GM23338 (cell line): ENCODE measurements at places on chromosomes 6 and 20. TPM values are rescaled to one million over a fixed set of nuclear protein-coding genes. Genes with fewer than 3 reads are reported as not detected.

- peaks cover 17% of the 10 kb centered on the region for H3K4me1 ChIP-seq
- peaks cover 36% of the 10 kb centered on the region for H3K27me3 ChIP-seq
- DNase-seq: no peak
- H3K27ac ChIP-seq: no peak overlapping the region
- H3K4me3 ChIP-seq: peak overlapping the region; percentile 56; the same call in 1 of the 2 replicates
- no peaks in the 10 kb centered on the region for H3K36me3 ChIP-seq
Measured at GRCh38 chr20:63497138-63497945, 1.5 kb downstream of the EEF1A2 start.

GRCh38 chr6:72936766-72937559, 288.3 kb downstream of the KHDC1L start:
- no peak for DNase-seq
- H3K27ac ChIP-seq: no peak overlapping the region
- no peaks in the 10 kb centered on the region for H3K27me3 ChIP-seq

GRCh38 chr20:5862703-5863039, 87.7 kb downstream of the TRMT6 start:
- no peaks in the 10 kb centered on the region for H3K27me3 ChIP-seq
- H3K27ac ChIP-seq: no peak overlapping the region
- DNase-seq: no peak
- H3K36me3 ChIP-seq: no peaks in the 10 kb centered on the region
- H3K4me3 ChIP-seq: no peak overlapping the region

GRCh38 chr6:105874835-105875626, 211.1 kb upstream of the PRDM1 start:
- H3K4me1 ChIP-seq: peaks cover 8% of the 10 kb centered on the region; the same call in 1 of the 2 replicates
- DNase-seq: no peak
- H3K4me3 ChIP-seq: no peak overlapping the region
- no peak overlapping the region for H3K27ac ChIP-seq

HLA-DPA1 gene
- 6.6 and 6.9 TPM in 2 replicates for total RNA-seq

- no peak overlapping the region for H3K27ac ChIP-seq
- H3K36me3 ChIP-seq: peaks cover 11% of the 10 kb centered on the region
- H3K4me3 ChIP-seq: no peak overlapping the region
Measured at GRCh38 chr20:62882426-62882825, 20.8 kb upstream of the TCFL5 start.

IP6K3 gene
- total RNA-seq: 0.14 TPM in 1 of 2 replicates, not detected in the other

CCN2 gene
- total RNA-seq: 159 and 177 TPM in 2 replicates

DNA sequence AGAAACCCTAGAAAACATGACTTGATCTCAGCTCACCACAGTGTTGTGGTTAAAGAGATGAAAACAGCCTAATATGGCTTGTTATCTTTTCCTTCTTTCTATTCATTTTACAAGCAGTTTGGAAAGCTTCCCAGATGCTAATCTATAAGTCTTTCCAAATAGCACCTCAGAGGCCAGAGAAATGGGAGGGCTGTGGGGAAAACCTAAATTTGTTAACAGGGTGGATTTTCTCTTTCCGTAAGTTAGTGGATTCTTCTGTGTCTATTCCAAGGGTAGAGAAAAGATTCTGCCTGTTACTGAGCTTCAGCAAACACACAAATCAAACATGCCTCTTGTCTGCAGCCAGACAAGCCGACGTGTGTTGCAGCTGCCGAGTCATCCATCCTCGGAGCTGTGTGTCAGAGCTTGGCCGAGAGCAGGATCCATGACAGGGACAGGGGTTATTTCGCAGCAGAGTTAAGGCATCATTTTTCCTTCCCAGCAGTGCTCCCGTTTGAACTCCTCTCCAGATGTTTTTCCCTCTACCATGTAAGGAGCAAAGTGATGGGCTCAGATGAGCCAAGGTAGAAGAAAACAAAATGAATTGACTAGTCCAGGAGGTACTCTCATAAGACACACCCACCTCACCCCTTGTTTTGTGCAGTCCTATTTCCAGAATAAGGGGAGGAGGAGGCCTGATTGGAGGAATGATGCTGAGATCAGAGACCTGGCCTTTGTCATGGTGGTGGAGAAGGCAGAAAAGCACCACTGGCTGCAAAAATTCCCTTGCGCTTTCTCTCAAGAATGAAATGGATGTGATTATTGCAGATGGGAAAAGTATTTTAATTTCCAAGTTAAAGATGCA, 560.0 kb downstream of the C6orf118 start:
- no peak for DNase-seq
- no peaks in the 10 kb centered on the region for H3K27me3 ChIP-seq
- no peaks in the 10 kb centered on the region for H3K36me3 ChIP-seq
- H3K4me3 ChIP-seq: no peak overlapping the region

LTV1 gene
- 33.7 and 36.5 TPM in 2 replicates for total RNA-seq

DNA sequence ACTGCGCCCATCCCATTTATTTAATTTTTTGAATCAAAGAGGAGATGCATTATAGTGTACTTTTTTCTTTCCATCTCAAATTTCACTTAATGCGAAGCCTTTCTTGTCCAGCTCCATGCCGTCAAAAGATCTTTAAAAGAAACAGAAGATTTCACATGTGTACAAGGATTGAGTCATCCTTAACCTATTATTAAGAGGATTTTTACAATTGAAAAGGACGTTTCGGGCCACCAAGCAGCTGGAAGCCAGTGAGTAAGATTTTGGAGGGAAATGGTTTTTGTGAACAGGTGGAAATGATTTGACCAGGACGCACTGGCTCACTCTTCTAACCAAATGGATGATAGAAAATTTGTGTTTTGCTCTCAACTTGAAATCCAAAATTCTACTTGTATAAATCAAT, 15.1 kb upstream of the CCDC170 start:
- no peaks in the 10 kb centered on the region for H3K36me3 ChIP-seq
- H3K27me3 ChIP-seq: no peaks in the 10 kb centered on the region
- H3K27ac ChIP-seq: no peak overlapping the region
- DNase-seq: no peak
- H3K4me1 ChIP-seq: no peaks in the 10 kb centered on the region

SHLD1 gene
- 1.4 and 5.2 TPM in 2 replicates for total RNA-seq

CDH26 gene
- total RNA-seq: 2.0 and 2.8 TPM in 2 replicates

GRCh38 chr20:709423-709822, 33.8 kb upstream of the SCRT2 start:
- no peak overlapping the region for H3K27ac ChIP-seq
- H3K36me3 ChIP-seq: no peaks in the 10 kb centered on the region
- DNase-seq: no peak

DNA sequence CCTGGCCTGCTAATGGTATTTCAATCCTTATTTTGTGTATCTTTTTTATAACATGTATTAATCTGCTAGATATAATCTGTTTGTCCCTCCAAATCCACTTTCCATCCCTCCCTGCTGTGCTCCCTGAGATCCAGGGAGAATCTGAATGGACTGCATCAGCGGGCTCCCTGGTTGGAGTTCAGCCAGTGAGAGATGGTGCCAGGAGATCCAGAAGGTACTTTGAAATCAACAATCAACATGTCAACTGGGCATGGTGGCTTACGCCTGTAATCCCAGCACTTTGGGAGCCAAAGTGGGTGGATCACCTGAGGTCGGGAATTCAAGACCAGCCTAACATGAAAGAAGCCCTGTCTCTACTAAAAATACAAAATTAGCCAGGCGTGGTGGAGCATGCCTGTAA, 4.4 kb downstream of the ATF6B start:
- H3K27ac ChIP-seq: no peak overlapping the region
- peaks cover 12% of the 10 kb centered on the region; the same call in 1 of the 2 replicates for H3K36me3 ChIP-seq
- no peak for DNase-seq
- H3K4me1 ChIP-seq: peaks cover 9% of the 10 kb centered on the region
- H3K4me3 ChIP-seq: no peak overlapping the region

GRCh38 chr6:100346828-100347227, 117.9 kb downstream of the SIM1 start:
- peaks cover 28% of the 10 kb centered on the region for H3K4me1 ChIP-seq
- H3K36me3 ChIP-seq: no peaks in the 10 kb centered on the region
- no peaks in the 10 kb centered on the region for H3K27me3 ChIP-seq
- no peak overlapping the region for H3K27ac ChIP-seq
- DNase-seq: no peak

SAMD10 gene
- 2.8 and 7.3 TPM in 2 replicates for total RNA-seq

DNA sequence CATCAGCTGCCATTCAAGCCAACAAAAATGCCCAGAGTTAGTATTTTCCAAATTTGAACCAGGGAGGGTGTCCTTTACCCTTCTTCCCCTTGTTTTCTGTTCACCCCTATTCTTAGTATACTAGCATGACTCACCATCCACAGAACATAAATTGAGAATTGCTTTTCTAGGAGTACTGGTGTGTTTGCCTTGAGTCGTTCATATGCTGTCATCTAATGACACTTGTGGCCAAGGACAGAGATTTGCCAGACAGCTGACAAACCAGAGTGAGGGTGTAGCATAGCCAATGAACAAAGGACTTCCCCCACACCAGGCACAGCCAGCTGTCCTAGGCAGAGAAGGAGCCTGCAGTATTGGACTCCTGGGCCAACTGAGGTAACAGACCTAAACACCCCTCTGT, 62.2 kb downstream of the FILIP1 start:
- DNase-seq: no peak
- H3K27me3 ChIP-seq: no peaks in the 10 kb centered on the region
- no peak overlapping the region for H3K27ac ChIP-seq
- H3K4me3 ChIP-seq: no peak overlapping the region
- no peaks in the 10 kb centered on the region for H3K36me3 ChIP-seq

SIRPB2 gene
- total RNA-seq: not detected in 2 replicates

GRCh38 chr20:8212286-8212685, 80.2 kb downstream of the PLCB1 start:
- H3K36me3 ChIP-seq: no peaks in the 10 kb centered on the region
- no peak for DNase-seq
- peaks cover 17% of the 10 kb centered on the region; the same call in 1 of the 2 replicates for H3K4me1 ChIP-seq
- H3K27me3 ChIP-seq: no peaks in the 10 kb centered on the region

DNA sequence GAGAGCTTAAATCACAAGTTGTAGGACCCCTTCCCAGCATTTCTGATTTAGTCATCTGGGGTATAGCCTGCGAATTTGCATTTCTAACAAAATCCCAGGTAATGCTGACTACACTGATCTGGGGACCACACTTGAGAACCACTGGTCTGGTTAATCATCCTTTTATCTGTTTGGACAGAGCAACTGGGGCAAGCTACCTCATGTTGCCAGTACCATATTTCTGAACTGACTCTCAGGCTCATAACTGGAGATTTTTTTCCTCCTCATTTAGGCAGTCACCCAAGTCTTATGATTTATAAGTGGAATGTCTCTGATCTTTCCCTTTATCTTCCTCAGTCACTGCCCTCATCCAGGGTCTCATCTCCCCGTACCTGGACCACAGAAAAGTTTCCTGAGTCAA, 12.0 kb upstream of the GTF3C6 start:
- H3K36me3 ChIP-seq: no peaks in the 10 kb centered on the region
- DNase-seq: no peak
- no peak overlapping the region for H3K4me3 ChIP-seq
- H3K4me1 ChIP-seq: no peaks in the 10 kb centered on the region

SEC23B gene
- 50.0 and 66.6 TPM in 2 replicates for total RNA-seq

DNA sequence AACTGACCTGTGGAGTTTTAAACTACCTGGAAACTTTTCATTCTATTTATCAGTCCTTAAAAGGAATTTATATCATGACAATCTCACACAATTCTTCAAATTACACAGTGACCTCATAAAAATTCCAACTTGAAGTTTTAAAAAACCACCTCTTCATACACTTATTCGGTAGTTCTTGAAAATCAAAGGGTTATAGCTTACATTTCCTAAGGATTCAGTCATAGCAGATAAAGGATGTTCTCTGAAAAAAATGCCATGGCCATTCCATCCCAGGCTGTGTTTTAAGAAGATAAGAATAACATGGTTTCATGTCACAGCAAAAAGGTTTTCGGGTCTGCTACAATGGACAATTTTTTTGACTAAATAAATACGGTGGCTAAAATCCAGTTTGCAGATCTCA, 41.2 kb downstream of the GOPC start:
- H3K4me3 ChIP-seq: no peak overlapping the region
- DNase-seq: no peak
- H3K36me3 ChIP-seq: 0 out of 2 replicates have a peak, but pooled peaks cover 9% of the 10 kb centered on the region
- no peaks in the 10 kb centered on the region for H3K4me1 ChIP-seq

DNA sequence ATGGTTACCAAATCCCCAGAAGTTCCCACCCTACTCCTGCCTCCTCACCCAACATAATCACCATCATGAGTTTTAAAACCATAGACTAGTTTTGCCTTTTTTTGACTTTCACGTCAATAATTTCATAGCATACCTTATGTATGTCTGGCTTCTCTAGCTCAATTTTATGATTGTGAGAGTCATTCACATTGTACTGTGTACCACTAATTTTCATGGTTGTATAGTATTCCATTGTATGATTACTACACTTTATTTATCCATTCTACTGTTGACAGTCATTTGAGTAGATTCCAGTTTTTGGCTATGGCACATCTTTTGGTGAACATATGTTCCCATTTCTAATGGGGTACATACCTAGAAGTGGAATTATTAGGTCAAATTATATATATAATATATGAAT, 195.3 kb upstream of the TCF21 start:
- no peak overlapping the region for H3K27ac ChIP-seq
- H3K27me3 ChIP-seq: no peaks in the 10 kb centered on the region
- peaks cover 4% of the 10 kb centered on the region for H3K36me3 ChIP-seq
- no peak for DNase-seq
- no peak overlapping the region for H3K4me3 ChIP-seq

UNC5CL gene
- total RNA-seq: 1.2 and 2.4 TPM in 2 replicates

DNA sequence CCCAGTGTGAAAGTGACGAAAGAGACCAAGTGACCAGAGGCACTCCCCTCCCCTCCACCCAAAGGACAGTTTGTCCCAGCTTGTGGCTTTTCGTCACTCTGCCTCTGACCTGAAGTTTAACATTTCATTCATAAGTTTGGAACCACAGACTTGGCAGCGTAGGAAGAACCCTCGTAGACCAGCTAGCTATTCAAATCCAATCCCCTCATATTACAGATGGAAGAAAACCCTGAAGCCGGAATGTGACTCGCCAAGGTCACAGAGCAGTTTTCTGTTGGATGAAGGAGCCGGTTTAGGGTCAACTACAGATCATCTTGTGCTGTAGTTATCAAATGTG, 3.9 kb upstream of the SYS1 start:
- no peaks in the 10 kb centered on the region for H3K27me3 ChIP-seq
- H3K4me3 ChIP-seq: no peak overlapping the region
- H3K36me3 ChIP-seq: no peaks in the 10 kb centered on the region

- H3K36me3 ChIP-seq: no peaks in the 10 kb centered on the region
- no peaks in the 10 kb centered on the region for H3K27me3 ChIP-seq
- peaks cover 18% of the 10 kb centered on the region for H3K4me1 ChIP-seq
- H3K4me3 ChIP-seq: no peak overlapping the region
- H3K27ac ChIP-seq: peak overlapping the region; percentile 63; the same call in 1 of the 2 replicates
Measured at GRCh38 chr6:144349690-144350527, 64.8 kb downstream of the UTRN start.

GRCh38 chr6:40232698-40233097, 298.4 kb upstream of the MOCS1 start:
- no peak overlapping the region for H3K4me3 ChIP-seq
- H3K4me1 ChIP-seq: no peaks in the 10 kb centered on the region
- DNase-seq: no peak
- no peaks in the 10 kb centered on the region for H3K36me3 ChIP-seq
- no peak overlapping the region for H3K27ac ChIP-seq
- H3K27me3 ChIP-seq: no peaks in the 10 kb centered on the region

- no peaks in the 10 kb centered on the region for H3K4me1 ChIP-seq
- H3K36me3 ChIP-seq: peaks cover 13% of the 10 kb centered on the region
- H3K27ac ChIP-seq: no peak overlapping the region
- no peak for DNase-seq
- no peak overlapping the region for H3K4me3 ChIP-seq
Measured at GRCh38 chr6:493840-494239, 102.3 kb downstream of the IRF4 start.
